ENCODE measurements at places on chromosomes 5 and 9.

DNA sequence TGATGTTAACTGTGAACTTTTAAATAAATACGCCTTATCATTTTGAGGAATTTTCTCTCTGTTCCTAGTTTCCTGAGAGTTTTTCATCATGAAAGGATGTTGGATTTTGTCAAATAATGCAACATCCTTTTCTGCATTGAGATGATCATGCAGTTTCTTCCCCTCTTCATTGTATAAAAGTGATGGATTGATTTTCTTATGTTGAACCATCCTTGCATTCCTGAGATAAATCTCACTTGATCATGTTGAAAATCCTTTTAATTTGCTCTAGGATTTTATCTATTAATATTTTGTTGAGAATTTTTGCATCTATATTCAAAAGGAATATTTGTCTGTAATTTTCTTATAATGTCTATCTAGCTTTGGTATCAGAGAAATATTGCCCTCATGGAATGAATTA, 13.3 kb downstream of the FOXE1 start:
- DNase-seq = no peak

GRCh38 chr5:87916320-87916719, 352.3 kb downstream of the TMEM161B start:
- DNase-seq = no peak

DNA sequence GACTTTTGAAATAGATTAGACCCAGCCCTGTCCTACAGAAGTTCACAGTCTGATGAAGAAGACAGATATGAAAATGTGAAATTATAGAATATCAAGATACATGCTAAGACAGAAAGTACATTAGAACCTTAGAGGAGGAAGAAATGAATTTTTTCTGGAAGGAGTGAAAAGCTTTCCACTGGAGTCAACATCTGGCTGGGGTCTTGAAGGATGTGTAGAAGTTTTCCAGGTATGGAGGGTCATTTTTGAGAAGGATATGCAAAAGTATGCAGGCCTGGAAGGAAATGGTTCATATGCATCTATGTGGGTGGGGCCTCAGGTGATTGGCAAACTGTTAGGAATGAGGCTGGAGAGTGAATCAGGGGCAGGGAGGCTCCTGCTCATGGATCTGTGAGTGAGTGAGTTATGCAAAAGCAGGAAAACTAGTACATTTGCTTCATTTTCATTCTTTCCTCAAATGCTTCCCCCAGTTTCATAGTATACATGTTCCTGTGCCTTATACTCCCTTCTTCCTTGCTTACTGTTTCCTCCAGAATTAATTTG, 142.3 kb downstream of the GRIA1 start:
- DNase-seq = peak; percentile 42

GRCh38 chr9:134539586-134540194, 101.9 kb upstream of the COL5A1 start:
- DNase-seq = no peak

DNA sequence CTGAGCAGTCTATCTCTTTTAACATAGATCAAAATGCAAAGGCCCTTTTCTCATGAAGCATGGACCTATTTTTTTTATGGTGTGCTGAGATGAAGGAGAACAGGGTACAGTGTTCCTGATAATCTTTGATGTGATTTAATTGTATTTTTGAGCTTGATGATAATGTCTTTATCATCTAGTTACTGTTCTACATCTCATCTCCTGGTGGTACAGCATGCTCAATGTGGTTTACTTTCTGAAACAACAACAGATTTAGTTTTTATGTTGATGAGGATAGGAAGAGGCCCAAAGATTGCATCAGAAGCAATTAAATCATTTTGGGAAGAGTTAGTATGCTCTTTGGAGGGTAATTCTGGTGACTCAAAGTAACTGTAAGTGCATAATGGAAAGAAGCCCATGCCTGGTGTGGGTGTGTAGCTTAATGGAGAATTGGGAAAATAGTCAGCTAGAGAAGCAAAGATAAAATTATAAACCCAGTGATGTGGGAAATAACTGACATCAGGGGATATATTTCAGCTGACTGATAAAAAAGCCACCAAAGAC, 123.0 kb upstream of the KCNN2 start:
- no peak for DNase-seq

DNA sequence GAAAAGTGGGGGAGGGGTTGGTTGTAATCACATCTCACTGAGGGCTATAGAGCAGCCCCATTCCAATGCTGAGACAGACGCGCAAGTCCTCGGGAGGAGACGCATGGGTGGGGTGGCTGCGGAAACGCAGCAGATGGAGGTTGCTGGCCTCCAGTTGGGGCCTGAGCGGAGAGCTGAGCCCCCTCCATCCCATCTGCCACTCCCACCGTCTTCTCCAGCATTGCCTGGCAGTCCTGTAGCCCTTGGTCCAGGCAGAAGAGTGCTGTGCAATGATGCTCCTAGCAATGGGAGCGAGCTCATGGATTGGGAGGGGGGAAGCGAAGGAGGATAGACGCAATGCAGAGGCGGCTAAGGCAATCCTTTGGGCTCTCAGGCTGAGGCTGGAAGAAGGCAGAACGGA, 79.4 kb upstream of the GLRA1 start:
- DNase-seq = no peak

- no peak for DNase-seq
Measured at GRCh38 chr5:148973455-148973854, 89.4 kb downstream of the SH3TC2 start.

DNA sequence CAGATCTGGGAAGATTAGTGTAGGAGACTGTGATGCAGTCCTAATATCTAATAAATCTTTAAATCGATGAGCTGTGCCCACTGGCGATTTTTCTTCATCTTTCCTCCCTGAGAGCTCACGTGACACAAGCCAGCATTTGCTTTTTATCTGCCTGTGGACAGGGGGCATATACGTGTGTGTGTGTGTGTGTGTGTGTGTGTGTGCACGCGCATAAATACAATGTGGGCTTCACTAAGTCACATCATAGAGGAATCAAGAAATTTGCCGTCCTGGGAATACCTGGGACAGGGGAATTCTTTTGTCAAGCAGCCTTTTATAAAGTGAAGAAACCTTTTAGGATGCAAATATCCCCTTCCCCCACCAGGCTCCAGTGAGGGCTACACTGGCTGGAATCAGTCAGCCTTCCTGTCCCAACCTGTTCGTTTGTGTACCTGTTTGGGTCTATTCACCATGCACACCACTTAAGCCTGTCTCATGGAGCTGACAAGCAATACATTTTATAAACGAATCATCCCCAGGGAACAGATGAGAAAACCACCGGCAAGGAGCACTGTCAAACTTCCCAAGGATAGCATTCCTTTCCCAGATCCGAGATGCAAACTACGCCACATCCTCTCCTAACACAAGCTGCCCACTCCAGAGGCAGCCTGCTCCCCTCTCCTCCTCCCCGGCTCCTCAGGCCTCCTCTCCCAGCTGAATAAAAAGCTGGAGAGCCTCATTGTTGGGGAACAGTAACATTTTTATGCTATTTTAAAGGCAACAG, 2.7 kb downstream of the EPB41L4B start:
- no peak for DNase-seq

DNA sequence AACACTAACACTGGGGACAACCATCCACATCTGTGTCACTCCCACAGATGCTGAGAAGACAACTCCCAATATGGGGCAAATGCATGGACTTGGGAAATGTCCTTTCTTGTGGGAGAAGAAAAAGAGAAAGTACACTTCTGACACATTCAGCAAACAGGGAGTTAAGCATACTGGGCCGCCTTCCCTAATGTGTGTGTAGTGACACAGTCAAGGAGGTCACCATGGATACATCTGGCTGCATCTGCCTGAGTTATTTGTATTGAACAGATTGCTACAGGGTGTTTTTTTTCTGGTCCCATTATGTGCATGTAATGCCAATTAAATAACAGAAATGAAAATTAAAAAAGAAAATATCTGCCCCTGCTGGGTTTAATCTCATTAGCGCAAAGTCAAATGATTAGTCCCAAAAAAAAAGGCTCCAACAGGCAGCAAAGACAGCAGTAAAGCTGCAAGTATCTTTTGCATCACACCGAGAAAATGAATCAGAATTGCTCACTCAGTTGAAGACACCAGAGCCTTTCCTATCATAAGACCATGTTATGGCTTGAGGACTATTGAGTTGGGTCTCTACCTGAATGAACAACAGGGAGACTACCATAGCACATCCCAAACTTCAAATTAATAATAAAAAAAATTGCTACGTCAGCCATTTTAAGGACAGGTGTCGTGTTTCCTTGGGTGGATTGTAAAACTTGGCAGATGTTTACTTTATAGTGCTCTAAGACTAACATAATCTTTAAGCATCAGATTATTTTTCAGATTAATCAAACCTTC, 395.9 kb downstream of the DTWD2 start:
- DNase-seq = no peak

DNA sequence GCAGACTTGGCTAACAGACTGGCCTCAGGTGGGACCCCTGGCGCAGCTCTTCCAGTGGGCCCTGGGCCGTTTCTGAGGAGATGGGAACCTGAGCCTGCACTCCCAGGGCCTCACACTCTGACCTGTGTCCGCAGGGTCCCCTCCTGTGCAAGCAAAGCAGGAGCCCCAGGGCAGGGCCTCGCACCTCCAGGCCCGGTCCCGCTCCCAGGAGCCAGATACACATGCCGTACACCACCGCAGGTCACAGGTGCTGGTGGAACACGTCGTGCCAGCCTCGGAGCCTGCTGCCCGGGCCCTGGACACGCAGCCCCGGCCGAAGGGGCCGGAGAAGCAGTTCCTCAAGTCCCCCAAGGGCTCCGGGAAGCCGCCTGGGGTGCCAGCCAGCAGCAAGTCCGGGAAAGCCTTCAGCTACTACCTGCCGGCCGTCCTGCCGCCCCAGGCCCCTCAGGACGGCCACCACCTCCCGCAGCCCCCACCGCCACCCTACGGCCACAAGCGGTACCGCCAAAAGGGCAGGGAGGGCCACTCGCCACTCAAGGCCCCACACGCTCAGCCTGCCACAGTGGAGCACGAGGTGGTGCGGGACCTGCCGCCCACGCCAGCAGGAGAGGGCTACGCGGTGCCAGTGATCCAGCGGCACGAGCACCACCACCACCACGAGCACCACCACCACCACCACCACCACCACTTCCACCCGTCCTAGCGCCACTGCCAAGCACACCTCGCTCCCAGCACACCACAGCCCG, 29.2 kb downstream of the NKD2 start:
- no peak for DNase-seq

GRCh38 chr9:9016597-9016996, 1217.0 kb upstream of the DMAC1 start:
- no peak for DNase-seq

DNA sequence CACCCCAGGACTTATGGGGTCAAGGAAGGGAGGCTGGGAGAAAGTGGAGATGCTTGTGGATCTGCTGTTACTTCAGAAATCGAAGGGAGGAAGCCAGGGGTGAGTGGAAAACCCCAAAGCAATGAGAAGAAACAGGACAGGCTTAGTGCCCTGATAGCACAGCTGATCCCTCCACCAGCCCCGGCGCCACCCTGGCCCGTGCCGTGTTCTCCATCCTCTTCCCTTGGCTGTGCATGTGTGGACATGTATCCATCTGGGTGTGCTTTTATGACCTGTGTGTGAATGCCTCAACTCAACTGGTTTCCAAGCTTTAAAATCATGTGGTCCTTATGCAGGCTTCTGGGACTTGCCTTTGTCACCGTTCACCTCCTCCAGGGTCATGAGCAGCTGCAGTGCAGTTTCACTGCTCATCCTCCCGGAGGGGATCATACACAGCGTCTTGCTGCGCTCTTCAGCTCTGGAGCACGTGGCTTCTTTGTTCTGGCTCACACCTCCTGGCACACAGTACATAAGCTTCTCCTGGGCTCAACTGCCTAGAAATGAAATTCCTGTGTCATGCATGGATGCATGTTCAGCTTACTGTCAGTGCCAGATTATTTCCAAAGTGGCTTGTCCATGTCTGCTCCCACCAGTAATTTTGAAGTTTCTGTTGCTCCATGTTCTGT, 58.2 kb downstream of the IPPK start:
- DNase-seq = no peak

DNA sequence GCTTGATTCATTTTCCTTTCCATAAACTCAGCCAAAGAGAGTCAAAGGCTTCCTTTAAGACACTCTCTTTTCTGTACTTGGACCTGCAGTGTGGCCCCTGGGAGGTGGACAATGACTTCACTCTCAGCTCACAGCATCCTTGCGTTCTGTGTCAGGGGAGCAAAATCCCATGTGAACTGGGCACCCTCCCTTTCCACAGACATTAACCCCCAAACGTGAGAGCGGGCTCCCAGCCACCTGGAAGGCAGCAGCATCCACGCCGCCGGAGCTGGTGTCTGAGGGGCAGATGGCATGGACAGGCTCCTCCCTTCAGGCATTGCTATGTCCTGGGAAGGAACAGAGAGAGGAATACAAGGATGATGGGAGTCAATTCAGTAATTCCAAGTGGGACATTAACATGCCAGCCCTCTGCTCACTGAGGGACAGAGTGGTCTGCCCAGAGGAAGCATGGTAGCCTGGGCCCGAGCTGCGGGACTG, 39.5 kb downstream of the TRIP13 start:
- no peak for DNase-seq

- DNase-seq = no peak
Measured at GRCh38 chr5:6785161-6785860, 72.1 kb downstream of the TENT4A start.

DNA sequence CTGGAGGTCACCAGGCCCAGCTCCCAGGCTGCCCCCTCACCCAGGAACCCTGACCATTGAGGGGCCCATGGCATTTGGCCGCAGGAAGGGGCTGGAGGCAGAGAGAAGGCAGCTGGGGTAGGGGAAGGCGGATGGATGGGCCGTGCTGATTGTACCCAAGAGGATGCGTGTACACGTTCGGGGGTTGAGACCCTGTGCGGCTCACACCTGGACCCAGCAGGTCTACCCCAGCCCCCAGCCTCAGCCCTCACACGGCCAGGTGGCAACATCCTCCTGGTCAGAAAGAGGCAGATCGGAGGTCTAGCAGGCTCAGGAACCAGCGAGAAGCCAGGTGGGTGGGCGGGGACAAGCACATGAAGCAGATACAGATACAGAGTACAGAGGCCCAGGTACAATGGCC, 33.7 kb downstream of the NACC2 start:
- no peak for DNase-seq

- no peak for DNase-seq
Measured at GRCh38 chr5:25453500-25453899, 808.7 kb upstream of the CDH10 start.

- DNase-seq = no peak
Measured at GRCh38 chr5:116076496-116076895, 8.3 kb upstream of the COMMD10 start.

DNA sequence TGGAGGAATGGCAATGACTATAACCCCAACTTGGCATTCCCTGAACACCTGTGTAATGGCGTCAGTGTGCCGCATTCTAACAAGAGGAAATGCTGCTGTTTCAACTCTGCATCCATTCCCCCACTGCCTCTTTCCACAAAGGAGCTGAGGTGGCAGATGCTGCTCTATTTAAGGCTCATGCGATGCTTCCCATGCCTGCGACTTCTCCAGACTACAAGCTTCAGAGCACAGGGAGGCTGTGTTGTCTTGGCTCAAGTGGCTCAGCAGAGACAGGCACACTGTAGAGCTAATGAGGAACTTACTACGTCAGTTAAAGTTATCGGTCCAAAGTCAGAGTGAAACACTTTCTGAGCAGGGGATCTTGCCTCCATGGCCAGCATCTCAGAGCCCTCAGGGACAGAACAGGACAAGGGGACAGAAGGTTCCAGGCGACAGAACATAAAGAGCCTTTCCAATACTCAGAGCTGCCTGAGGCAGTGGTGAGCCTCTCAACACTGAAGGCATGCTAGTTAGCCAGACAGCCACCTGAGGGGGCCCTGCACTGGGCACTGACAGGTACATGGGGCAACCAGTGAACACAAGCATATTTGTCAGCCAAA, 21.8 kb downstream of the TNIP1 start:
- no peak for DNase-seq

- DNase-seq = peak; percentile 68
Measured at GRCh38 chr5:96408210-96408777, 24.8 kb downstream of the PCSK1 start.
